Effector memory CD8-positive, alpha-beta T cell (primary cell): ENCODE measurements at places on chromosomes 7 and 10.

DNA sequence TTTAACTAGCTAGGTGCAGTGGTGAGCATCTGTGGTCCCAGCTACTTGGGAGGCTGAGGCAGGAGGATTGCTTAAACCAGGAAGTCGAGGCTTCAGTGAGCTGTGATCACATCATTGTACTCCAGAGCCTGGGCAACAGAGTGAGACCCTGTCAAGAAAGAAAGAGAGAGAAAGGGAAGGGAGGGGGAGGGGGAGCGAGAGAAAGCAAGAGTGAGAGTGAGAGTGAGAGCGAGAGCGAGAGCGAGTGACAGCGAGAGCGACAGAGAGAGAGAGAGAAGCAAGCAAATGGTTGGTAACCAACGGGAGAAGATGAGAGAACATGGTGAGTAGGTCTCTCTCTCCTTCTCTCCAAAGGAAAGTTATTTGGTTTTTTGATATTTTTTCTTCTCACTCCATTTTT, 69.8 kb upstream of the DGKI start:
- DNase-seq: no peak

DNA sequence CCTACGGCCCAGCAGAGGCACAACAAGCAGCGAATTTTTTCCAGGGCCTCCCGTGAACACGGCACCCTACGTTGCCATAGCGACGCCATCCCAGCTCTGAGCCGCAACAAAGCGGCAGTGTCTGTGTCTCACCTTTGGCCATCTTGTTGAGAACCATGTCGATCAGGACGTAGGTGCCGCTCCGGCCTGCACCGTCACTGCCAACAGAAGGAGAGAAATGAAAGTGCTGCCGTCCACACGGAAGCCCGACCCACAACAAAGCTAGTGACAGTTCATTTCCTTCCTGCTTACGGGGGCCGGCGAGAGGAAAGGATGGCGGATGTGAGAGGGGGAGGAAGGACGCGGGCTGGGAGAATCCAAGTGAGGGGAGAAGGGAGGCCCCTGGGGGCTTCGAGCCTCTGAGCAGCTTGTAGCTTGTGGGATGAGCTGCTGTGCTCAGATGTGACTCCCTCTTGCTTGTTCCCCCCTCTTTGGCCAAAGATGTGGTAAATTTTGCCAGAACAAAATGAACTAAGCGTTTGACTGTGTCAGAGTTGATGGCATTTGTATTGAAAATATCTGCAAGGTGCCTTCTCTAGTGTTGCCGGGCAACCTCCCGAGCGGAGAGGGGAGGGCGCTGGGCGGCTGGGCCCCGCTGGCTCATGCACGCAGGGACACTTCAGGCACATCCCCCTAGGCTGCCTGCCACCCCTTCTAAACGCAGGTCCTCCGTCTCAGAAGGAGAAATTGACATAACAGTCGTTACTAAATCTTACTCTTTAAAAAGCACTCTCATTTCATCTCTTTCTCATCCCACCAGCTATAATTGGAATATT, 232.2 kb downstream of the DNAJB6 start:
- DNase-seq: peak; percentile 38

- no peak for DNase-seq
Observed at GRCh38 chr10:6138456-6138855, 49.6 kb downstream of the RBM17 start.

GRCh38 chr10:93039721-93040120, 20.9 kb upstream of the CYP26C1 start:
- DNase-seq: no peak
